ENCODE measurements at places on chromosomes 13 and 19.

DNA sequence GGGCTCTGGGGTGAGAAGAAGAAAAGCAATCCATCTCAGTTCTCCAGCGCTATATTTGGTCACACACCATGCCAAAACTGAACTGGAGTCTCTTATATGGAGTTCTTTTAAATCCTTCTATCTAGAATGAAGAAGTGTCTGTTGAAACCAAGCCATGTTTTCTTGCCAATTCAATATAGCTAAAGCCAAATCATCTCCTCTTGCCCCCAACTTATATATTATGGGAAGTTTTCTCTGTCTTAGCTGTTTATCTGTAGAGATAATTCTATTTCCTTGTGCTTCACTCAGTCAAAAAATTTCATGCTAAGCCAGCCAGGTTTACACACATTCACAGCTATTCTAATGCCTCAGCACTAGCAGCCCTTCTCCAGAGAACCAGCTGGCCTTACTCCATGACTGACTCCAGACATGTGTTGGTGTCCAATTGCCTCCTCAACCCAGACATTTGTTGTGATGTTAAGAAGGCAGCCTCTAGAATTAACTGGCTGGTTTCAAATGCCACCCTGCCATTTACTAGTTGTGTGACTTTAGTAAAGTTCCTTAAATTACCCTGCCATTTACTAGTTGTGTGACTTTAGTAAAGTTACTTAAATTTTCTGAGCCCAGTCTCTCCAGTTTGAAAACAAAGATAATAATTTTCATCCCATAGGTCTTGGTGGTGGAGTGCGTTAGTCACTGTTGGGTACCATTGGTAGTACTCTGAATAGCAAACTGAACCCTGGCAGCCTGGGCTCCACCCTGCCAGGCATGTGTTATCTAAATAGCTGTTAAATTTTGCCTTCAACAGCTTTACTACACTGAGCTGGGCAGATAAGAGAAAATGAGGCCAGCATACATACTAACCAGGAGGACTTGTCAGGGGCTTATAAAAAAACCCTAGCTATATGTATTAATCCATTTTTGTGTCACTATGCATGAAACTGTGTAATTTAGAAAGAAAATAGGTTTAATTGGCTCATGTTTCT is 525.1 kb downstream of the LMO7 start:
- DNase-seq, result no peak

DNA sequence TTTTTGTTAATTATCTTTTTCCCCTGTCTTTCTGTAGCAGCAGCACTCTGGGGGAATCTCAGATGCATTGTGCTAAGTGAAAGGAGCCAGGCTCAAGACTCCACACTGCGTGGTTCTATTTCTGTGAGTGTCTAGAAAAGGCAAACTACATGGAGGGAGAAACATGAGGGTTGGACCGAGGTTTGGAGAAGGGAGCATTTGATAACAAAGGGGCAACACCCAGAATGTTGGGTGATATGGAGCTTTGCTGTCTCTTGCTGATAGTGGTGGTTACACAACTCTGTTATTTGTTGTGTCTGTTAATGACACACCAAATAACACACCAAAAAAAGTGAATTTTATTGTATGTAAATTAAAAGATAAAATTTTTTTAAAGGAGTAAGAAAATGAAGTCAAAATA is 107.8 kb downstream of the COL4A2 start:
- no peak for DNase-seq

DNA sequence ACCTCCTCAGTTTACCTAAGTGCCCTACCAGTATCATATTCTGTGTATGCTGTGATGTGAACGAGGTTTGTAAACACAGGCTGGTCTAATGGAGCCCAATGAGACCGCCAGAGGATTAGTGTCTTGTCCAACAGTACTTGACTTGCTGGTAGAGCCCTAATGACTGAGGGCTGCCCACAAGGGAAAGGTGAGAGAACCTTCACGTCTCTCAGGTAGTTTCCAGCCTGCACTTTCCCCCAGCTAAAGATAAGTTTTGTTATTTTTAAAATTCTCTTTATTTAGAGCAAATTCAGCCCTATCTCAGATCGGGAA is 498 bp upstream of the RBM26 start:
- DNase-seq, result no peak

- no peak for DNase-seq
These were observed 993 bp downstream of the FUT6 start for GRCh38 chr19:5838353-5839064.

DNA sequence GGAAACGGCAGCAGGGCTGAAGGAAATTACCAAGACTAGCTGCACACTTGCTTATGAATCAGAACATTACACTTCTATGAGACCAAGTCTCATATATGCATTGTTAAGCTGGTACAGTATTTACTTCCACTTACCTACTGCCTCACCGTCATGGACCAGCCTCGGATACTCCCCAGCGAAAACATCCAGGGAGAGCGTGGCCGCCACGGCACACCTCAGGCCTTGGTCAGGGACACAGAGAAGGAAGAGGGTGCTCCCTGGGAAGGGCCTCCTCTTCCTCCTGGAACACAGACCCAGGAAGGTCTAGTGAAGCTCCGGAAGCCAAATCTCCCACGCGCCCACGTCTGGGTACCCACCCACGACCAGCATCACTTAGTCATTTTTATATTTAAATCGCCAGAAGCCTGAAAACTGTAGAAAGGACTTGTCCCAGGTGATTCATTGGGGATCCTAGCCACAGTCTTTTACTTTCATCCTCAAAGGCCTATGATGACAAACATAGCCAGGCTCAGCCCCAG is 24.4 kb upstream of the MTIF3 start:
- DNase-seq, result no peak

DNA sequence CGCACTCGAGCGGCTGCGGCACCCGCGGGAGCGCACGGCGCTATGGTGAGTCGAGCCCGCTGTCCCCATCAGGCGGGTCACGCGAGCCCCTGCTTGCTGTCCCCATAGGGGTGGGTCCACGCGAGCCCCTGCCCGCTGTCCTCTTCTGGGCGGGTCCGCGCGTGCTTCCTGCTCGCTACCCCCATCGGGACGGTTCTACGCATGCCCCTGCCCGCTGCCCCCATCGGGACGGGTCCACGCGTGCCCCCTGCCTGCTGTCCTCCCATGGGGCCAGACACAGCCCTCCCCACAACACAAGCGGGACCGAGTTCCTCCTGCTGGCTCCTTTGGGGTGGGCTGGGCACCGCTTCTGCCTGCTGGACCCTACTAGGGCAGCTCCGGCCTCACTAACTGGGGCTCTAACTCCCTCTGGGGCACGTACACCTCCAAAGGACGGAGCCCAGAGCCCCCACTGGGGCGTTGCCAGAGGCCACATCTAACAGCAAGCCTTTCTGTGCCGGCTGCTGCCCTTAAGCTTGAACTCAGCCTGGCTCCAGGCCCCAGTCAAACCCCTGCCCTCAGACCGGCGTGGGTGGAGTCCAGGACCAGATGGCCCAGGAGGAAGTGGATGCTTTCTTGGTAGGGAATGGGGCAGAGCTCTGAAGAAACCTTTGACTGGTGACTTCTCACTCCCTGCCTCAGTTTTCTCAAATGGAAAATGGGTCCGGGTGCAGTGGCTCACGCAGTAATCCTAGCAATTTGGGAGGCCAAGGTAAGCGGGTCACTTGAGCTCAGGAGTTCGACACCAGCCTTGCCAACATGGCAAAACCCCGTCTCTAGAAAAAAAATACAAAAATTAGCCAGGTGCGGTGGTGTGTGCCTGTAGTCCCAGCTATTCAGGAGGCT is 722 bp downstream of the COLGALT1 start:
- peak; percentile 80 for DNase-seq

DNA sequence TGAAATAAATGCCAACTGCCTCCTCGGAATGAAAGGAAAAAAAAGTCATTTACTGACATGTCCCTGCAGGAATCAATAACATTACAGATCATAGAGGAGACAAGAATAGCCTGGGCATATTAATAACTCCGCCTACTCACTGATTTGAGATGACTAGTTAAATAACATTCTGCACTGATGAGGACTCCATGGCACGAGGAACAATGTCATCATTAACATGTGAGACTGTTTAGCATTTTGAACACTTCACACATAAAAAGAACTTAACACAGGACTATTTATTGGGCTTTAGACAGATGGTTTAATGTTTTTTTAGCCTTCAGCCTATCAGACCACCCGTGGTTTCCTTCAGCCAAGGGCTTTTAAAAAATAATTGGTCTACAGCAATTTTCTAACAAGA is 170.1 kb downstream of the OLFM4 start:
- no peak for DNase-seq

- no peak for DNase-seq
These were observed 2.8 kb downstream of the SEMA6B start for GRCh38 chr19:4556597-4557127.

DNA sequence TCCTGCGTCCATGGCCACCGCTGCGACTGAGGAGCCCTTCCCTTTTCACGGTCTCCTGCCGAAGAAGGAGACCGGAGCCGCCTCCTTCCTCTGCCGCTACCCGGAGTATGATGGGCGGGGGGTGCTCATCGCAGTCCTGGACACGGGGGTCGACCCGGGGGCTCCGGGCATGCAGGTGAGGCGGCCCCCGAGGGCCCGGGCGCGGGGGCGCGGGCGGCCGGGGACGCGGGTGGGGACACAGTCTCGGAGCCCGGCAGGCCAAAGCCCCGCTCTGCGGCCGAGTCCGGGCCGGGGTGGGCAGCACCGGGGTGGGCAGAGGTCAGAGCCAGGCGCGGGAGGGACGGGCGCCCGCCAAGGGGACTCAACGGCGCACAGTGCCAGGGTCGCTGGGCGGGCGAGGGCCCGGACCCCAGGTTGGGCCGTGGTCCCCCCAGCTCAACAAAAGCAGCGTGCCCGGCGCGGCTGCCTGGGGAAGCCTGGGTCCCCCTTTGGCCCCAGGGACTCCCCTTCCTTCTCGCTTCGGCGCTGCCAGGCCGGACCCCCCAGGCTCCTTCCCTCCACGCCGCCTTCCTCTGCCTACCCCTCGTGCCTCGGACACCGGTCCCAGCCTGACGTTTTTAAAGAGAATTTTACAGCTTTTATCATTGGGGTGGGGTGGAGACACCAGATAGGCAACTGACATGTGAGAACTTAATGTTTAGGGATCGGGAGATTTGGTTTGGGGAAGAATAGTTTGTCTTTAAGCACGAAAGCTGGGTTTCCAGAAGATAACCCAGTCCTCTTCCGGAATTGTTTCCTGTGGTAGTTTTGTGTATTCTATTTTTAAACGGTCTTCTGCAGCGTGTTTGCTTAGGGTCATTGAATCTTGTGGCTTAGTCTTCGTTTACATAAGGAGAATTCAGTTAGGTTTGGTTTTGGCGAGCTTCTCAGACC is 509 bp downstream of the TPP2 start:
- no peak for DNase-seq

DNA sequence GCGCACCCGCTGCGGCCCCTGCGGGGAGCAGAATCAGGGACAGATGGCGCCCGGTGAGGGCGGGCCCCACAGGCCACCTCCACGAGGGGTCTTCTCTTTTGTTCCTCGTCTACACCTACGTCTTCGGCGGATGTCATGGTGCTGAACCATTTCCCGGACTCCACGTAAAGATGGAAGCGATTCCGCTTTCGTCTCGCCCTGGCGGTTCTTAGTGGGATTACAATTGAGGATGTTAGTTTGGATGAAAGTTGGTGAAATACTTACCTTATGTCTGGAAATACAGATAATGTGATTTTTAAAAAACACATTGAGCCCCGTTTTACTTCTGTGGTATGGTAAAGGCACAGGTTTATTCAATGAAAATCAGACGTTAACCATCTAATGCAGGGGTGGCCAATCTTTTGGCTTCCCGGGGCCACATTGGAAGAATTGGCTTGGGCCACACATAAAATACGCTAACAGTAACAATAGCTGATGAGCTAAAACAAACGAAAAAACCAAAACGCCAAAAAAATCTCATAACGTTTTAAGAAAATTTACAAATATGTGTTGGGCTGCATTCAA is 1.4 kb upstream of the ZMYM5 start:
- peak; percentile 84 for DNase-seq

DNA sequence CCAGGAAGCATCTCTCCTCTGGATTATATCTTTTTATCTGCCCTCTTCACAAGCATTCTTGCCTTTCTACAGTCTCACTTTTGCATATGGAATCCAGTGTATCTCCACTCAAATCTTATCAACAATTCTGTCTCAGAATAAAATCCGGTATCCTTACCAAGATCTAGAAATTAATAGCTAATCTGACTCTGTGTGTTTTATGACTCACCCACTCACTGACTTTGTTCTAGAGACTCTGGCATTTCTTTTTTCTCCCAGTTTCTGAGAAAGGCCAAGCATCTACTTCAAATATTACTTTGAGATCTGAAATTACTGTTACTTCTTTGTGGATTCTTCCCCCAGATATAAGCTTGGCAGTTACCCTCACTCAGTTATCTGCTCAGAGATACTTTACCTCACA is 913.5 kb upstream of the ATXN8OS start:
- DNase-seq, result no peak

DNA sequence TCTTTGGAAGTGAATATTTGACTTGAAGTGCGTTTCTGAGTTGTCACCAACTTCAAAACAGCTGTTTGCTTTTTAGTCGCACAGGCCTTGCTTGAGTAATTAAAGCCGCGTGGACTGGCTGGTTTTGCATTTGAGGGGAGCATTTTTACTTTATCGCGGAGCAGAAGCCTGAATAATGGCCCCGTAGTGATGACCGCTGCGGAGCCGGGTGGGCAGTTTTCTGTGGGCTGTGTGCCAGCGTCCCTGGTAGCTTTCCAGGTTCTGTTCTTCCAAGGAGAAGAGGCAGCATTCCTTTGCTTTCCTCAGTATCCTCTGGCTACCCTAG is 1.1 kb downstream of the NAA16 start:
- no peak for DNase-seq

DNA sequence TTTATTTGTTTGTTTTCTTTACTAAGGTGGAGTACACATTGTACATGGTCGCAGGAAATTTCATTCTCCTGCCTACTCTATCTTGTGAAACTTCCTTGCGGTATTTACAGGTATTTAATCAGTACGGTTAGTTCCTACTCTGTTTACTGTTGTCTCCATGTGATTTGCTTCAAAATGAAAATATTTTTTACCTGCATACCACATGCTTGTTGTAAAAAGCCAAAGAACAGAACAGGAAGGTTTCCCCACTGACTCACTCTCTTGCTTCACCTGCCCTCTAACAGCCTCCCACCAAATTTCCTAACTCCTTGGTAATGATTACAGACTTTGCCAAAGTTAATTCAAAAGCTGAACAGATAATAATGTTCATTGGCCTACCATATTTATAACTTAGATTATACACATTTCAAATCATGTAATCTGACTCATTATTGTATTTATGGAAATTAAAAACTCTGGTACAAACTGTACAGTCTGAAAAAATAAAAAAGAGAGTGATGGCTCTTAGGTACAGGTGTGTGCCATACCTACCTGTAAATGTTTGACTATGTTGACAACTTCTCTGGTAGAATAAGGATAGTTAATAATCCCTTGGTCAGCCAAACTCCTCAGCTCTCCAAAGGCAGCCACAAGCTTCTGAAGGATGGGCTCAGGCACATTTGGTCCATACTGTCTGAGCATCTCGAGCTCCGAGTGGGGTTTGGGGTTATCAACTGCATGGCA is 239.9 kb downstream of the VWA8 start:
- no peak for DNase-seq

DNA sequence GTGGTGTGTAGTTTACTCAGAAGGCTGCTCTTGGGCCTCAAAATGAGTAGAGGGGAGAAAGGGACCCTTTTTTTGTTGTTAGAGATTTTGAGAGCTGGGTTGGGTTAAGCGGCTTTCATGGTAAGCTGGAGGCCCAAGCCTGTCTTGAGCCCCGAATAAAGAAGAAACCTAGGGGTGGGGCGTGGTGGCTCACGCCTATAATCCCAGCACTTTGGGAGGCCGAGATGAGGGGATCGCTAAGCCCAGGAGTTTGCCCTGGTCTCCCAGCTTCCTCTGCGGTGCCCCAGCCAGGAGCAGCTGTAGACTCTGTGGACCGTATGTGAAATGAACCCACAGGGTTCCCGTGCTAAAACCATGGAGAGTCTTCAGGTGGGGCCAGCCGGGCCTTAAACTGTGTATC is 56.1 kb downstream of the KDM4B start:
- no peak for DNase-seq

Data from sciatic nerve (tissue), 2 donors.